GM12878 (cell line): ENCODE measurements at places on chromosomes 1 and 21. TPM values are rescaled to one million over a fixed set of nuclear protein-coding genes. Genes with fewer than 3 reads are reported as not detected.

Gene GPR157
- 2.3 and 2.9 TPM in 2 replicates for polyA plus RNA-seq

Gene MEAF6
- 74.7 and 75.3 TPM in 2 replicates for polyA plus RNA-seq

Gene ALPL
- 0.20 and 0.32 TPM in 2 replicates for polyA plus RNA-seq

Gene FDPS
- 423 and 437 TPM in 2 replicates for polyA plus RNA-seq

Gene UTP25
- polyA plus RNA-seq = 7.8 and 7.9 TPM in 2 replicates

Gene PTPN7
- 116 and 120 TPM in 2 replicates for polyA plus RNA-seq

Gene PLA2G2D
- not detected in 2 replicates for polyA plus RNA-seq

Gene PTPN22
- polyA plus RNA-seq = 42.7 and 47.0 TPM in 2 replicates
